ENCODE measurements at places on chromosomes 11 and 22.

DNA sequence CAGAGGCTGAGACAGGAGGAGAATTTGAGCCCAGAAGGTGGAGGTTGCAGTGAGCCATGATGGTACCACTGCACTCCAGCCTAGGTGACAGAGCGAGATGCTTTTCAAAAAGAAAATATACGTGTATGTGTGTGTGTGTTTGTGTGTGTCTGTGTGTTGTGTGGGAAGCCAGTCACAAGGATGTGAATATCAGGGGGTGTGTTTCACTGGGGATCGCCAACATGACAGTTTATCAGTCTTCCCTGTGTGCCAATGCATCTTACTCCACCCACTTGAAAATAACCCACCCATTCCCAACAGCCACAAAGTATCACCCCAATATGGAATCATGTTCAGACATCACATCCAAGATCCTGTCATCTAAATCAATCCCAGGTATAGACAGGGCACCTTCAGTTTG lies 10.4 kb upstream of the APOBEC3B start:
- DNase-seq, result no peak

DNA sequence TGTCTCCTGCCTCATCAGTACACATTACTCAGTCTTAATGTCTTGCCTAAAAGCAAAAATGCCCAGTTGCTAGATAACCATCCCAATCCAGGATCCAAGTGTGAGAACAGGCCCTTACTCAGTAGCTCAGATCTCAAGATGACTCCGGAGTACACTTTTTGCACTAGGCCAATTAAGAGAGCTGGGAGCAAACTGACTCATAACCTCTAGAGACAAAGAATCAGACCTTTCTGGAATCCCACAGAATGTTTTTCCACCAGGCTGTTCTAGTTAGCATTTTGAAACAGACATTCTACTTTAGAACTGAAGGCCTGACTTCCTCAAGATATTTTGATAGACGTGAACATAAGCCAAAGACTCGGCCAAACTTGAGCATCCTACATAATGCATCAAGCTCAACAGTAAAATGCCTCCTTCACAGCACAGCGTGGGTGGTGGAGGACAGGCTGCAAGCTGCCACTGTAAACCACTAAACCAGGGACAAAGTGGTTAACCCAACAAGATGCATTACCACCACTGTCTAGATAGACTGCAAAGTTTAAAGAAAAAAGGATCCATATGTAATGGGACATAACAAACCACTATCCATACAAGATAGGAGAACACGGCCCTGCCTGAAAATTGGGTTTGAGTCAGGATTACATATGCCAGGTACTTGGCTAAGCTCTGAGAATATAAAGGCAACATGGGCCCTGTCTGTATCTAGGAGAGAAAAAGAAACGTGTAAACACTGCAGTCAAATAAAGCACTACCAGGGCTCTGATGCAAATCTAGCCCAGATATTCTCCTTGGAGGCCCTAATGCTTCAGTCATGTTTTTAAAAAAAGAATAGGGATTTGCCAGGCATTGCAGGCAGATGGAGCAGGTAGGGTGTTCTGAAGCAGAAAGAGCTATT lies 48.3 kb downstream of the MYH9 start:
- no peak for DNase-seq

GRCh38 chr11:119490253-119491006 lies 67.5 kb upstream of the THY1 start:
- DNase-seq, result no peak

- no peak for DNase-seq
Observed at GRCh38 chr11:77121096-77121640, 6.9 kb upstream of the MYO7A start.

DNA sequence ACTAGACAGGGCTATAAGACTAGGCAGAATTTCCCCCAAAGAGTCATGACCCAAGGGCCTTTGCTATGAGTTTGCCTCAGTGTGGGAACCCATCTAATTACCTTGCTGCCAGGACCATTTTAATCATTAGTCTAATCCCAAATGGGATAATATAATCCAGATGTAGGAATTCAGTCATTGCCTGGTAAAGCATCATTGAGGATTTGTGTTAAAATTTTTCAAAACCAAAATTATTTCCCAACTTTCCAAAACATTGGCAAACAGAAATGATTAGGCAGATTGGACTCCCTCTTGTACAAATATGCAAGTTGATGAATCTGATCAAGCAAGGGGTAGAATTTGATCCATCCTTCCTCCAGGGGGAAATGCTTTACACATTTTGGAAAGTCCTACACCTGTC lies 16.2 kb upstream of the MMP13 start:
- DNase-seq, result no peak

DNA sequence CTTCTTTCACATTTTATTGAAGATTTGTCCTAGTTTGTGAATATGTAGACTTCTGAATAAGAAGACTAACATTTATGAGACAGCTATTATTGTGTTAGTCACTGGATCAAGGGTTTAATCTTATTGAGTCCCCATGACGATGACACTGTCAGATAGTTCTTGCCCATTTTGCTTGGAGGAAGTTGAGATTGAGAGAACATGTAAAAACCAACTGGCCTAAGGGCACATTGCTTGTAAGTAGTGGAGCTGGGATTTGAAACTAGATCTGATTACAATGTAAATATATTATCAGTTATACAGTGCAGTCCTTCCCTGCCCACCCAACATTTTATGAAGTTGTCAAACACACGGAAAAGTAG lies 134.7 kb downstream of the HIPK3 start:
- DNase-seq, result no peak

DNA sequence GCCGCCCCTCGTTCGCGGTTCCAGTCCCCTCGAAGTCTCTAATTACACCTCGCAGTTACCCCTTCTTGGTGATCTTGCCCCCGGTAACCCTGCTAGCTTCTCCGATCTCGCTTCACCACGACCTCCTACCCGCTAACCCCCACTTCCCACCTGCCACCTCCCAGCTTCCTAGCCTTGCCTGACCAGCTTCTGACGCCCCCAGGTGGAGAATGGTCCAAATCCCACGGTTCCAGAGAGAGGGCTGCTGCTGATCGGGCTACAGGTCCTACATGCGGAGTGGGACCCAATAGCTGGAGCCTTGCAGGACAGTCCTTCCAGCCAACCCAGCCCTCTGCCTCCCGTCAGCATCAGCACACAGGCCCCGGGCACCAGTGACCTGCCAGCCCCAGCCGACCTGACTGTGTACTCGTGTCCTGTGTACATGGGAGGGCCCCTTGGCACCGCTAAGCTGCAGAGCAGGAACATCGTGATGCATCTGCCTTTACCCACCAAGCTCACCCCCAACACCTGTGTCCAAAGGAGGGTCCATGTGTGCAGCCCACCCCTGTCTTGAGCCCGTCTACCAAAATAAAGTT lies 31.9 kb downstream of the RRP8 start:
- no peak for DNase-seq

DNA sequence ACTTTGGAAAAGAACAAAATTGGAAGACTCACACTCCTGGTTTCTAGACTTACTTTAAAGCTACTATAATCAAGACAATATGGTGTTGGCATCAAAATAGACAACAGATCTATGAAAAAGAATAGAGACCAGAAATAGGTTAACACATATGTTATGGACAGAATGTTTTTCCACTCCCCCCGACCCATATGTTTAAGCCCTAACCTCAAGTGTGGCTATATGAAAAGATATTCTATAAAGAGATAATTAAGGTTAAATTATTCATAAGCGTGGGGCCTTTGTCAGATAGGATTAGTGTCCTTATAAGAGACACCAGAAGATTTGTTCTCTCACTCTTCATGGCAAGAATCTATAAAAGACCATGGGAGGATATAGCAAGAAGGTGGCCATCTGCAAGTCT lies 440.0 kb downstream of the AASDHPPT start:
- no peak for DNase-seq

GRCh38 chr11:105834461-105834860 lies 187.6 kb downstream of the MSANTD4 start:
- DNase-seq, result no peak

GRCh38 chr11:78991681-78992080 lies 417.0 kb upstream of the NARS2 start:
- no peak for DNase-seq

Data from inflammatory macrophage (primary cell).